ENCODE measurements at places on chromosomes 5 and 9. TPM values are rescaled to one million over a fixed set of nuclear protein-coding genes. Genes with fewer than 3 reads are reported as not detected.

GRCh38 chr5:82205005-82205404 lies 73.1 kb downstream of the RPS23 start:
- H3K4me3 ChIP-seq: no peak overlapping the region
- H3K27me3 ChIP-seq: no peaks in the 10 kb centered on the region
- H3K27ac ChIP-seq: no peak overlapping the region

DNA sequence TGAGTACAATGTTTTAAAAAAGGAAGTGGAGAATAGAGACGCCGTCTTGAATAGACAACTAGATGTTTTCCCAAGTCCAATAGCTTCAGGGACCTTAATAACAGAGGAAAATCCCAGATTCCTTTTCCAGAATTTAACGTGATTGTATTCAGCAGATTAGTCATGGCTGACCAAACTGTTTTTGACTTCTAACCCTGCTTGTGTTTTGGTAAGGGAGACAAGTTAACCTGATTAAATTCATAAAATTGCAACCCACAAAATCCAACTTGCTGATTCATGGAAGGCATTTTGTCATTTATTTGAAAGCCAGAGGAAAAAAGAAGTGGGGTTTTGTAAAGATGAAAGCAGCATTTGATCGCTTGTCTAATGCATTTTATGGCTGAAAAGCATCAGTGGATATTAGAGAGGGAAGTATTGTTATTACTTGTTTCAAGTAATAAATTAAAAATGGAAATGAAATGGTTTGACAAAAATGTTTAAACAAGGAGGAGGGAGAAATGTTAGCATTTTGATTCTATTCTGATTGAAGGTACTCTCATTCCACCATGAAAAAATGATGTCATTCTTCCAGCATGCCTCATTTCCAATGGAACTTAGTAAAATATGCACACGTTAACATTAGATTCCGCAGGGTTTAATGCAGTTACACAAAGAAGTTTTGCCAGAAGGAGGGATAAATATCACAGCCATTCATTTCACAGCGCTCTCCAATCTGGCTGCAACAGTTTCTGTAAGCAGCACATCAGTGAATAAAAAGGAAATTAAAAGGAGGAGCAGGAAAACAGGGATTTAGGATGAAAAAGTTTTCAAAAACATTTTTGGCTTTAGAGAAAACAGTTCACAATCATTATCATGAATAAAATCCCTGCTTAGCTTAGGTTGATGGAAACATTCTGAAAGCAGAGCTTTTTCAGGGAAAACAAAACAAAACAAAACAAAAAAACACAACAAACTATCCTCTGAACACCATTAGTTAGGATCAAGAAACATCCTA lies 314.7 kb downstream of the PRR16 start:
- no peak overlapping the region for H3K27ac ChIP-seq
- DNase-seq: no peak
- no peaks in the 10 kb centered on the region for H3K27me3 ChIP-seq

GRCh38 chr9:109421026-109421970 lies 76.8 kb downstream of the PTPN3 start:
- peaks cover 14% of the 10 kb centered on the region for H3K4me1 ChIP-seq
- no peak overlapping the region for H3K27ac ChIP-seq
- H3K4me3 ChIP-seq: no peak overlapping the region
- no peak for DNase-seq
- no peaks in the 10 kb centered on the region for H3K27me3 ChIP-seq

DNA sequence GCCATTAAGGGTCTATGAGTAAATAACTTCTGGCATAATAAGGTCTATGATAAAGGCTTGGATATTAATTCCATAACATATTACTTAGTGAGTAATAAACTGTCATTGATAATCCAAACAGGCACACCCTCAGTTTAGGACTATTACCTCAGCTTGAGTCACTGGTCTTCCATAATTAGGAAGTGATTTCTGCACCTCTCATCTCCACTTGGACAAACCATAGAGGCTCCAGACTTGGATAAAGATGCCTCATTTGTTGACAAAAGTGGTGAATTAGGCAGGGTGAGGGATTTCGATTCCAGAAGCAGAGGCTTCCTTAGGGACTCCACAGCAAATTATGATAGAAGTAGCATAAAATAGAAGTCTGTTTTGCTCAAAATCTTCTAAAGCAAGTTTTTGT lies 127.5 kb upstream of the MTAP start:
- no peak overlapping the region for H3K27ac ChIP-seq
- DNase-seq: no peak

GRCh38 chr5:72041654-72042053 lies 65.6 kb upstream of the MAP1B start:
- no peaks in the 10 kb centered on the region for H3K27me3 ChIP-seq
- no peaks in the 10 kb centered on the region for H3K36me3 ChIP-seq
- no peak overlapping the region for H3K27ac ChIP-seq

- DNase-seq: no peak
- H3K36me3 ChIP-seq: no peaks in the 10 kb centered on the region
- peaks cover 73% of the 10 kb centered on the region for H3K4me1 ChIP-seq
- no peaks in the 10 kb centered on the region for H3K27me3 ChIP-seq
- H3K4me3 ChIP-seq: no peak overlapping the region
- H3K27ac ChIP-seq: peak overlapping the region; percentile 51
These were observed 73.8 kb upstream of the KLF9 start for GRCh38 chr9:70488098-70488792.

The MYOZ3 gene
- 1.2 TPM for total RNA-seq

The GFRA3 gene
- total RNA-seq: 4.7 TPM

The PKD2L2 gene
- total RNA-seq: 0.39 TPM

The JAKMIP2 gene
- 0.83 TPM for total RNA-seq

The ABLIM3 gene
- 64.5 TPM for total RNA-seq

The SMIM33 gene
- not detected for total RNA-seq

The SOX30 gene
- total RNA-seq: not detected
